ENCODE measurements at places on chromosomes 11 and 22.

- DNase-seq: peak; percentile 15
Observed at GRCh38 chr11:77879218-77879617, 58.3 kb downstream of the AAMDC start.

- no peak for DNase-seq
Observed at GRCh38 chr11:9774591-9775397, 110.9 kb downstream of the SWAP70 start.

DNA sequence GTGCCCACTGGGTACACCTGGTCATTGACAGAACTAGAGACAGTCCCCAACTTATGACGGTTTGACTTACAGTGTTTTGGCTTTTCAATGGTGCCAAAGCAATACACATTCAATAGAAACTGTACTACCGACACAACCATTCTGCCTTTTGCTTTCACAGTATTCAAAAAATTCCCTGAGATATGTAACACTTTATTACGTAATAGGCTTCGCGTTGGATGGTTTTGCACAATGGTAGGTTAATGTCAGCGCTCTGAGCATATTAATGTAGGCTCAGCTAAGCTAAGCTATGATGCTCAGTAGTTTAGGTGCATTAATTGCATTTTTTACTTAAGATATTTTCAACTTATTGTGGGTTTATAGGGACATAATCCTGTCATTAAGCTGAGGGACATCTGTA lies 105.1 kb upstream of the B3GAT1 start:
- DNase-seq: no peak

DNA sequence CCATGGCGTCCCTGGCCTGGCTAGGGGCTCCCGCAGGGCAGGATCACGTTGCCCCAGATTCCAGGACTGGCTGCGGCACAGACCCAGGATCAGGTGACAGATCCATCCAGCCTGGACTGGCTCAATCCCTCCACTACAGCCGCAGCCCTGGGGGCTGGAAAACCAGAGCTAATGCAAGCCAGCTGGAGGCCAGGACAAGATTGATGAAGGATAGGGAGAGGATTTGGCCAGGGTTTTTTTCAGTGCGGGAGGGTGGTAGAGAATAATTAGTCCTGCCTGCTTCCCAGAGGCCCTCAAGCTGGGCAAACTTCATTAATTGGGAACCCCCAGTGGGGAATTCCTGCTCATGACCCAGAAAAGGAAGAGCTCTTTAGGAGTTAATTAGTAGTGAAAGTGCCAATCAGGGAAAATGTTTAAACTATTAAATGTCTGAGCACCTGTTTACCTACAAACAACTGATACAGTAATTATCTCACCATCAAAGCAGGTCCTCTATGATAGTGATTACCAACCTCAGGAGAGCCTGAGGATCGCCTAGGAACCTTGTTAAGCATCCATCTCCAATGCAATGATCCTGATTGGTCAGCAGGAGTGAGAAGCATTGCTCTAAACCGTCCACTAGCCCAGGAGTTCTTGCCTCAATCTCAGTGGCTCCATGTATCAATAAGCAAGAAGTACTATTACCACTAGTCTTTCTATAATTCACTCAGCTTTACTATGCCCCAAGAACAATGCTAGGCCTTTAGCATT lies 33.0 kb upstream of the MYOD1 start:
- DNase-seq: no peak

- DNase-seq: no peak
Observed at GRCh38 chr11:71112990-71113389, 139.4 kb downstream of the SHANK2 start.

DNA sequence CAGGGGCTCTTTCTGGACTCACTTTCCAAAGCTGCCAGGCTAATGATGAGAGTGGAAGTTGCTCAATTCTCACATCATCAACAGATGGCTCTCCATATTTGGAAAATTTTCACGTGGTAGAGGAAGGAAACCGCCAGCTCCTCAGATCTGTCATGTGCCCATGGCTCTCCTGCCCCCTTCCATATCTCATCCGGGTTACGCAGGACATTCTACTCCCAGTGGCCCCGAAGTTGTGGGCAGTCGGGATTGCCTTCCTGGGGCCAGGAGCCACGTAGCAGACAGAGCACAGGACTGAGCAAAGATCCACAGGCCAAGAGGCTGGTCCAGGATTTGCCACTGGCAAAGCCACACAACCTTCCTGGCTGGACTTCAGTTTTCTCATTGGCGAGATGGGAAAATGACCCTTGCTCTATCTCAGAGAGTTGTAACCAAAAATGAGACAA lies 38.8 kb downstream of the RPUSD4 start:
- no peak for DNase-seq

- no peak for DNase-seq
Observed at GRCh38 chr22:45210991-45211390, 29.7 kb downstream of the KIAA0930 start.

- DNase-seq: no peak
Observed at GRCh38 chr11:45209000-45209879, 62.8 kb downstream of the PRDM11 start.

GRCh38 chr11:95816037-95816436 lies 25.7 kb downstream of the CEP57 start:
- DNase-seq: no peak

DNA sequence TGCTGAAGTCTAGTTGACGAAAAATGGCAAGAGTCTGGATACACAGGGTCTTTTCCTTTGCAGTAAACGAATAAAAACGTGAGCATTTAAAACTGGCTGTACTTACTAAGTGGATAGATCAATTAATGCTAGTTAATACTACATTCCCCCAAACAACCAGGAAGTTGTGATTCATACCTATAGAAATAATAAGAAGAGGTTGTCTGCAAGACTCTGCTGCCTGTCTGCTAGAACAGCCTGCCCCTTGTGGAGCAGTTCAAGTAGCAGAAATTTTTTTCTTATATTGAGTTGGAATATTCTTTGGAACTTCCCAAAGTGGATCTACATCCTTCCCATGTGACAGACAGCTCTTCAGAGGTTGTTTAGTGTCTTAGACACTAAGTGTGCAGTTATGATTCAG lies 86.8 kb downstream of the TEAD1 start:
- no peak for DNase-seq

- no peak for DNase-seq
Observed at GRCh38 chr22:50260434-50260800, 1.1 kb downstream of the MAPK12 start.

DNA sequence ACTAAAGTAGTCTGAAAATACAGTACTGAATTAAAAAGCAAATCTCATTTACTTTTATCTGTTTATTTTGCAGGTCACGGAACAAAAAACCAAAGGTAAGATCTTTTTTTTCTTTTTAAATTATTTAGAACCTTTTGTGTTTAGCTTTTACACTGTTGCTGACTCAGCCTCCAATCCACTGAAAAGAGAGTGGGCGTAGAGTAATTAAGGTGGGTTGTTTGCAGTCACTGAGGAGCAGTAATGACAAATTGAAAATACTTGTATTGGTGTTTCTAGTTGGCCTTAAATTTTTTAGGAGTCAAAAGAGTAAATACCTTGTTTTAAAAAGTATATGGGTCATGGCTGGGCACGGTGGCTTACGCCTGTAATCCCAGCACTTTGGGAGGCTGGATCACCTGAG lies 73.4 kb downstream of the TNRC6B start:
- DNase-seq: no peak

- peak; percentile 20 for DNase-seq
Observed at GRCh38 chr11:31800398-31801265, 10.5 kb downstream of the PAX6 start.

DNA sequence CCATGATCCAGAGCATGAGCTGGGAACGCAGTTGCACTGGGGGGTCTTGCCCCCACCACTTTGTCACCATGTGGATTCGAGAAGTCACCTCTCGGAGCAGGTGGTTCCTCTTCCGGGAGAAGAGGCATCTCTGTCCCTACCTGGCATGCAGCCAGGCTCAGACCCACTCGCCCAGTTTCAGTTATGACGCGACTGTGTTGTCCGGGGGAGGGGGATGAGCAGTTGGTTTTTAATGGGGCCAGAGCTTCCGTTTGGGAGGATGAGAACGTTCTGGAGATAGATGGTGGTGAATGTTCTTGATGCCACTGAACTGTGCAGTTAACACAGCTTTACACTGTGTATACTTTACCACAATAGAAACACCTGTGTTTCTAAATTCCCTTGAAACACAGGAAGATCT lies 41.5 kb downstream of the DHCR7 start:
- no peak for DNase-seq

DNA sequence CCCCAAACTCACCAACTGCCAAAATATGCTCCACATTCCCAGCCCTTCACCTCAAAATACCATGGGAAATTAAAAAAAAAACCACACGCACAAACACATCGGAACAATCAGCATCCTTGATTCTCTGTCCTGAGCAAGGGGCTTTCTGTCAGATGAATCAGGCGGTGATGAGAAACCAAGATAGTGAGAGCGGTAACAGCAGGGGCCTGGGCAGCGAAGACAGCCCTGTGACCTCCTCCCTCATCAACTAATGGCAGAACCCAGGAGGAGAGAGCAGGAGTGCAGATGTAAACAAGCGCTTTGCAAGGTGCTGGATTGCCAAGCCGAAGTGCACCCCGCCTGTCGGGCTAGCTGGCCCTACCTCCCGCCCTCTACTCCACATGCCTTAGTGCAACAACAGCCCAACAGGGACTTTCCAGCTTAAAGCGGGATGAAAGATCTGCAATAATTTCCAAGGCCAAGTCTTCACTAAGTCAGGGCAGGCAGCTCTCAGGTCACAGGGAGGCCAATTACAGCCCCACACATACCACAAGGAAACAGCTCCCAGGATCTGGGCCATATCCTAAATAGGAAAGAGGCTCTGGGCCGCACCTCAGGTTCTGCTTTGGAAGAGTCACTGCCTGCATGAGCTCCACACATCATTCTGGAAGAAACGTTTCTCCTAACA lies 72.2 kb upstream of the BID start:
- no peak for DNase-seq

GRCh38 chr11:59283311-59283710 lies 70.6 kb upstream of the MPEG1 start:
- no peak for DNase-seq

DNA sequence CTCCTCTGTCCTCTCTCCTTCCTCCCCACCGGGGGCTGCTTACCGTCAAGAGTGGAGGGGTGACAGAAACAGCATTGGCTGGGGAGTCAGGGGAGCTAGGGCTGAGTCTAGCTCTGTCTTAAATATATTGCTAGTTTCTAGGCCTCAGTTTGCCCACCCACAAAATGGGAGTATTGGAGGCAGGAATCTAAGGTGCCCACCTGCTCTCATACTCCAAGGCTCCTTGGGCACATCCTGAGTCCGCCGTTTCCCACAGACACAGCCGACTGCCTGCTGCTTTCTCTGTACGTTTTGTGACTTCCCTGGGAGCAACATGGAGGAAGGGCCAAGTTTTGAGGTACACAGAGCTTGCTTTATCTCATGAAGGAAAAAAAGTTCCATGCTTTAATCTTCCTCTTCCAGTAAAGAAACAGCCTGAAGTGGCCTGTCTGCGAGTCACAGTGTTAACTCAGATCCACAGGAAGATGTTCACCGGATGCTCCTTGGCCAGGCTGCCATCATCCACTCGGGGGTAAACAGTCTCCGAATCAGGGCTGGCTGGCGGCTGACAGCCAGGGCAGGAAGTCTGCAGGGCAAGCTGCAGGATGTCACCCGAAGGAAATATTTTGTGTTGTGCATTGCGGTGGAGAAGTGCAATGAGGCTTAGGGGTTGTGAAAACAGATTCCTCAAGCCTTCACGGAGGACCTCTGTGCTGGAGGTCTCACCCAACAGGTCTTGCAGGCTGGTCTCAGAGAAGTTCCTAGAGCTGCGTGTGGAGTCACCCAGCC lies 11.0 kb upstream of the CERK start:
- DNase-seq: no peak

- no peak for DNase-seq
Observed at GRCh38 chr11:116837231-116838091, at the start of gene APOA1. TSS of gene APOA1 (minus strand) at chr11:116837622. CDS start at chr11:116837387, 235 bp downstream.
